Right atrium auricular region (tissue), 2 donors: ENCODE measurements at places on chromosomes 16 and 17. TPM values are rescaled to one million over a fixed set of nuclear protein-coding genes. Genes with fewer than 3 reads are reported as not detected.

The GAS2L2 gene
- not detected for total RNA-seq

The CRHR1 gene
- not detected for total RNA-seq

DNA sequence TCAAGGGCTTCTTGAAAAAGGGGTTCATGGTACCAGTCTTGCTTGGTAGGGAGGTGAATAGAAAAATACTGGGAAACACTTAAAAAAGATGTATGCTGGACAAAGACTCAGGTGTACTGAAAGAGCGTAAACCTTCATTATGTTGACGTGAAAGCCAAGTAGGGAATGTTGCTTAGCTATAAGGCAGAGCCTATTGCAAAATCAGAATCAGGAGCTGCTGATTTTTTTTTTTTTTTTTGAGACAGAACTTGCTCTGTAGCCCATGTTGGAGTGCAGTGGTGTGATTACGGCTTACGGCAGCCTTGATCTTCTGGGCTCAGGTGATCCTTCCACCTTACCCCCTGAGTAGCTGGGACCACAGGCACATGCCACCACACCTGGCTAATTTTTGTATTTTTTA lies 3.9 kb downstream of the TMEM94 start:
- H3K4me1 ChIP-seq = peaks cover 37% of the 10 kb centered on the region
- no peak overlapping the region for H3K4me3 ChIP-seq
- DNase-seq = no peak
- H3K36me3 ChIP-seq = no peaks in the 10 kb centered on the region
- H3K27me3 ChIP-seq = no peaks in the 10 kb centered on the region

DNA sequence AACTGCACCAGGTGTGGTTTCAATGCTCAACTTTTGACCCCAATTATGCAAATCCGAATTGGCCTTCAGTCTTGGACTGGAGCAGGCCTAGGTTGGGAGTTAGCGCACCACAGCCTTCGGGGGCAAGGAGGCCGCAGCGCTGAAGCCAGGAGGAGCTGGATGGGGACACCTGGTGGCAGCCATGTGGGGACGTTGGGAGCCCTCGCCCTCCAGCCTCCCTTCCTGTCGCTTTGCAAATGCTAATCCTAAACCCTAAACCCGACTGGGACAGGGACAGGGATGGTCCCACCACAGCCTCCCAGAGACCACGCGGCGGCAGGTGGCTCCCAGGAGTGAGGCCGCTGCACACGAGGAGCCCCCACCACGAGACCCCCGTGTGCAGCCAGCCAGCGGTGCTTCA lies 58.7 kb downstream of the KLHDC4 start:
- H3K4me3 ChIP-seq = no peak overlapping the region
- no peak for DNase-seq
- H3K4me1 ChIP-seq = no peaks in the 10 kb centered on the region
- peaks cover 32% of the 10 kb centered on the region for H3K36me3 ChIP-seq
- no peaks in the 10 kb centered on the region for H3K27me3 ChIP-seq

- no peak for DNase-seq
- H3K36me3 ChIP-seq = no peaks in the 10 kb centered on the region
- H3K27me3 ChIP-seq = no peaks in the 10 kb centered on the region
- H3K4me1 ChIP-seq = no peaks in the 10 kb centered on the region
- no peak overlapping the region for H3K4me3 ChIP-seq
Measured at GRCh38 chr16:85935974-85936760, 37.2 kb downstream of the IRF8 start.
